Fibroblast of skin of right biceps (primary cell): ENCODE measurements at places on chromosomes 1 and 21.

DNA sequence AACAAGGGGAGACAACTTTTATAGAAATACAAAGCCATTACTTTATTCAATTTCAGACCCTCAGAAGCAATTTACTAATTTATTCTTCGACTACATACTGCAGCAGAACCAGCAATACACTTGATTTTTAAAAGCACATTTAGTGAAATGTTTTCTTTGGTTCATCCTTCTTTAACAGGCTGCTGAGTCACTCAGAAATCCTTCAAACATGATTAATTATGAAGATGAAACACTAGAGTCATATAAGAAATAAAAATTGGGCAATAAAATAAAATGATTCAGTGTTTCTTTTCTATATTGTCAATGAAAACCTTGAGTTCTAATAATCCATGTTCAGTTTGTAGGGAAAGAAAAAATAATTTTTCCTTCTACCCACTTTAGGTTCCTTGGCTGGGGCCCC, 47.0 kb downstream of the CHML start:
- peak; percentile 44 for DNase-seq

- DNase-seq = no peak
These were observed 69.5 kb downstream of the ZSCAN20 start for GRCh38 chr1:33541966-33542365.

DNA sequence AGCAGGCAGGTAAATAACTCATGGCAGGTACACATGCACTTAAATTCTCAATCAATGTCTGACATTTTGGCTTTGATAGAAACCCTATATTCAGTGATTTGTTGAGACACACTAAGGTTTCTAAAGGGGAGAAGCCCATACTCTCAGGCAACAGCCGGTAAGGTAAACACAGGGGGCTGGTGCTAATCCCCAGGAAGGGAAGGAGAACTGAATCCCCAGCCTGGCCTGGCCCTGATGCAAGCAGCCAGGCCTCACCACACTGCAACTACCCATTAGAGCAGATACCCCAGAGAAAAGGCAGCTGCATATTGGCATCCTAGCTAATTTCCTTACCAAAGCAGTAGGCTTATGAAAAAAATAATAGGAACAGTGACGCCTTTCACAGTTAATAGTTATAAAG, 116.5 kb upstream of the LRRC7 start:
- no peak for DNase-seq

DNA sequence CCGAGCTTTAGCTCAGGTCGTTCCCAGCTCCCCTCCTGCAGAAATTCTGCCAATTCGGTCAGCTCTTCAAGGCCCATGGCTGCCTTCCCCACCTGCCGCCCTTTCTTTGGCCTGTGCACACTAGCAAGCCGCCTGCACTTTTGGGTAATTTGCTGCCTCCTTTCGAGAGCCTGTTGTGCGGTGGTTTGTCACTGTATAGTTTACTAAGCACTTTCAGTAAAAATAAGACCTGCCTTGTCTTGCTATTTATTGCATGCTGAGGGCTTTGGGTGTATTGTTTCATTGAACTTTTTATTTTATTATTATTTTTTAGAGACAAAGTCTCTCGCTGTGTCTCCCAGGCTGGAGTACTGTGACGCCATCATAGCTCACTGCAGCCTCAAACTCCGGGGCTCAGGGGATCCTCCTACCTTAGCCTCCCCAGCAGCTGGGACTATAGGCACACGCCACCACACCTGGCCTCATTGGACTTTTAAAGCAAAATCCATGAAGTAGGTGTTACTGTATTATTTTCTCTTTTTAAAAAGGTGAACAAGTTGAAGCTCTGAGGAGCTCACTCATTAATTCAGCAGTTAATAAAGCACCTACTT, 1.1 kb upstream of the FABP3 start:
- no peak for DNase-seq
